ENCODE measurements at places on chromosomes 3 and 15. TPM values are rescaled to one million over a fixed set of nuclear protein-coding genes. Genes with fewer than 3 reads are reported as not detected.

Gene BDH1
- total RNA-seq: 42.8 TPM

Gene GOLGA8O
- total RNA-seq: 0.31 TPM

Gene NRROS
- total RNA-seq: 2.0 TPM

Gene TOPAZ1
- total RNA-seq: not detected

Gene WNT7A
- total RNA-seq: not detected

Gene OSBPL10
- total RNA-seq: 25.2 TPM

Gene MESP2
- not detected for total RNA-seq

Gene EFCAB12
- 6.8 TPM for total RNA-seq

Gene C3orf20
- 0.19 TPM for total RNA-seq

Gene GOLGA8G
- not detected for total RNA-seq

Gene OSTN
- 0.11 TPM for total RNA-seq

Gene TBCCD1
- 13.5 TPM for total RNA-seq

Gene ANKRD34C
- not detected for total RNA-seq

Gene CTXN2
- 0.38 TPM for total RNA-seq

Gene SEMA5B
- 5.9 TPM for total RNA-seq

Gene WDR93
- 1.3 TPM for total RNA-seq

Gene PLA2G4D
- total RNA-seq: not detected

Gene ACAN
- 0.93 TPM for total RNA-seq

Gene IREB2
- total RNA-seq: 87.4 TPM

Gene SLC9C1
- total RNA-seq: 1.5 TPM

Gene SLC12A8
- 9.2 TPM for total RNA-seq

Gene C3orf70
- 5.8 TPM for total RNA-seq

Gene CCR3
- total RNA-seq: not detected

Gene GTF2E1
- total RNA-seq: 31.2 TPM

Gene PPP4R2
- total RNA-seq: 130 TPM

Gene NMB
- 6.1 TPM for total RNA-seq

Gene KBTBD13
- not detected for total RNA-seq

Gene HAPLN3
- total RNA-seq: 6.2 TPM

Gene TMEM207
- not detected for total RNA-seq

Gene GPX1
- total RNA-seq: 130 TPM

Gene STXBP5L
- total RNA-seq: 8.5 TPM

Gene ADCY5
- total RNA-seq: 33.8 TPM

Gene TRIM59
- 24.5 TPM for total RNA-seq

Gene RBM6
- 144 TPM for total RNA-seq

Gene SYNPR
- total RNA-seq: 13.3 TPM

Gene GPR15
- not detected for total RNA-seq

Gene IL5RA
- 0.11 TPM for total RNA-seq

Gene HRG
- not detected for total RNA-seq

Gene TERC
- total RNA-seq: 12.4 TPM

Gene UBAP1L
- total RNA-seq: 5.8 TPM

Gene SOX14
- not detected for total RNA-seq

Gene ERC2
- 34.8 TPM for total RNA-seq

Gene STRIT1
- total RNA-seq: not detected

All from progenitor cell of endocrine pancreas (in vitro differentiated cells).